ENCODE measurements at places on chromosomes 12 and 14.
A peak's percentile ranks its signal among the peaks of the same experiment; 100 is the strongest.

- DNase-seq, result no peak
Observed at GRCh38 chr12:106764220-106764619, 10.3 kb upstream of the RIC8B start.

DNA sequence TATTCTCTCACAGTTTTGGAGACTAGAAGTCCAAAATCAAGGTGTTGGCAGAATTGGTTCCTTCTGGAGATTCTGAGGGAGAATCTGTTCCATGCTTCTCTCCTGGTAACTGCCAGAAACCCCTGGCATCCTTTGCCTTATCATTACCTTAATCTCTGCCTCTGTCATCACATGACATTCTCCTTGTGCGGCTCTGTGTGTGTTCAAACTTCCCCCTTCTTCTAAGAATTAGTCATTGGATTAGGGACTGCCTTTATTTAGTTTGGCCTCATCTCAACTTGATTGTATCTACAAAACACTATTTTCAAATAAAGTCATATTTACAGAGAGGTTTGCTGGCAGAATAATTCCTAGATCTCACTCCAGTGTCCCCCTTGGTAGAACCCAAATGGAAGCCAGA lies 68.9 kb downstream of the ZNF641 start:
- no peak for DNase-seq

- DNase-seq, result no peak
Observed at GRCh38 chr14:71550367-71550766, 381.9 kb upstream of the RGS6 start.

- DNase-seq, result no peak
Observed at GRCh38 chr12:19035536-19035935, 94.0 kb upstream of the PLEKHA5 start.

- DNase-seq, result no peak
Observed at GRCh38 chr12:14853961-14854360, 10.6 kb upstream of the ART4 start.

GRCh38 chr12:31370531-31371255 lies 44.7 kb upstream of the SINHCAF start:
- DNase-seq, result no peak

DNA sequence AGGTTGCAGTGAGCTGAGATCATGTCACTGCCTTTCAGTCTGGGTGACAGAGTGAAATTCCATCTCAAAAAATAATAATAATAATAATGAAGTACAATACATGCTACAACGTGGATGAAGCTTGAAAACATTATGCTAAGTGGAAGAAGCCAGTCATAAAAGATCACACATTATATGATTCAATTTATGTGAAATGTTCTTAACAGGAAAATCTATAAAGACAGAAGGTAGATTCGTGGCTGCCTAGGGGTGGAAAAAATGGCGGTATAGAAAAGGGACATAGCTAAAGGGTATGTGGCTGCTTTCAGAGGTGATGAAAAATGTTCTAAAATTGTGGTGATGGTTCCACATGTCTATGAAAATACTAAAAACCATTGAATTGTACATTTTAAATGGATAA lies 41.0 kb upstream of the AMIGO2 start:
- DNase-seq, result no peak

GRCh38 chr12:107798580-107798979 lies 24.1 kb downstream of the ASCL4 start:
- DNase-seq, result no peak

DNA sequence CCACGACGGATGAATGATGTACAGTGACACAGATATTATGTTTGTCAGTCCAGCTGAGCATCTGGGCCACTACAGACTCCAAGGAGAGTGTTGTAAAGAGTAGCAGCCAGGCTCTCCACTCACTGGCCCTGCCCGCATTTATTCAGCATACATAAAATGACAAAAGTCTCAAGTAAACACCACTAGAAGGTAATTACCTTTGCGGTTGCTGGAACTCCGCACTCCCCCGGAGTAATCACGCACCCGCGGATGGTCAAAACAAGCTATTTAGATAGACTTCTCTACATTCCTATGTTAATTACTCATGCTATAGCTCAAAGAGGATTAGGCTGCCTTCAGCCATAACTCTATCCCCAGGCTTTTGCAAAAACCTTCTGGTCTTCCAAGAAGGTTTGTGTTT lies 18.8 kb upstream of the STRAP start:
- no peak for DNase-seq

GRCh38 chr14:104665657-104666522 lies 23.5 kb upstream of the INF2 start:
- peak; percentile 31 for DNase-seq

GRCh38 chr12:92593734-92594402 lies 108.9 kb upstream of the PLEKHG7 start:
- peak; percentile 61 for DNase-seq

DNA sequence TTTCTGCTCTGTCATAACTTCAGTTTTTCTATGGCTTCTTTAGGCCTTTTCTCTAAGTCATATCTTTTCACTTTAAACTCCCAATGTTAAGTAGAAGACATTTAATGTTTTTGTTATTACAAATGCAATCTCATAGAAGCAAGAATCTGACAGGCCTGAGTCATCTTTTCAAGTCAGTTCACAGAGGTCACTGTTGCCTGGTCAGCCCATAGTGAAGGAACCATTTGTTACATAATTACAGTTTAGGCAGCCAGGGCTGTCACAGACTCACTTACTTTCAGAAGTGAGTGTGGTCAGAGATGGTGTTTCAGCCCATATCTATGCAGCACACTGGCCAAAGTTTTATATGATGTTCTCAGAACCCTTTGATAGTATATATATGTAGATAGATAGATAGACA lies 46.5 kb downstream of the CCER1 start:
- DNase-seq, result no peak

GRCh38 chr12:9810671-9811070 lies 16.6 kb upstream of the KLRF1 start:
- no peak for DNase-seq

DNA sequence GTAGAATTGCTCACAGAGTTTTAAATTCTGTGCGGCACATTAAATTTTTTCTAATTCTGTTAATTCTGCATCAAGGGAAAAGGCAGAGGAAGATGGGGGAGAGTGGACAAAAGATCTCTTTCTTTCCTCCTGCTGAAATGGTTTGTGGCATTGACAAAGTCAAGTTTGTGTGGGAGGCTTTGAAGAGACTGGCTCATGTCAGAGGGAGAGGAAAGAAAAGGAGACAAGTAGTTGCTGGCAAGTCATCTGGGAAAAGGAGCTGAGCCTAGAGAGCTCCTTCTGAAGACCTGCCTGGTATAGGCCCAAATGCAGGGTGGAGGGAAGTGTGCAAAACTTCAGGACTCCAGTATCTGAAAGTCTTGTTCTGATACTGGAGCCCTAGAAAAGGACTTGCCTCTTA lies 36.3 kb downstream of the TTLL5 start:
- DNase-seq, result no peak

DNA sequence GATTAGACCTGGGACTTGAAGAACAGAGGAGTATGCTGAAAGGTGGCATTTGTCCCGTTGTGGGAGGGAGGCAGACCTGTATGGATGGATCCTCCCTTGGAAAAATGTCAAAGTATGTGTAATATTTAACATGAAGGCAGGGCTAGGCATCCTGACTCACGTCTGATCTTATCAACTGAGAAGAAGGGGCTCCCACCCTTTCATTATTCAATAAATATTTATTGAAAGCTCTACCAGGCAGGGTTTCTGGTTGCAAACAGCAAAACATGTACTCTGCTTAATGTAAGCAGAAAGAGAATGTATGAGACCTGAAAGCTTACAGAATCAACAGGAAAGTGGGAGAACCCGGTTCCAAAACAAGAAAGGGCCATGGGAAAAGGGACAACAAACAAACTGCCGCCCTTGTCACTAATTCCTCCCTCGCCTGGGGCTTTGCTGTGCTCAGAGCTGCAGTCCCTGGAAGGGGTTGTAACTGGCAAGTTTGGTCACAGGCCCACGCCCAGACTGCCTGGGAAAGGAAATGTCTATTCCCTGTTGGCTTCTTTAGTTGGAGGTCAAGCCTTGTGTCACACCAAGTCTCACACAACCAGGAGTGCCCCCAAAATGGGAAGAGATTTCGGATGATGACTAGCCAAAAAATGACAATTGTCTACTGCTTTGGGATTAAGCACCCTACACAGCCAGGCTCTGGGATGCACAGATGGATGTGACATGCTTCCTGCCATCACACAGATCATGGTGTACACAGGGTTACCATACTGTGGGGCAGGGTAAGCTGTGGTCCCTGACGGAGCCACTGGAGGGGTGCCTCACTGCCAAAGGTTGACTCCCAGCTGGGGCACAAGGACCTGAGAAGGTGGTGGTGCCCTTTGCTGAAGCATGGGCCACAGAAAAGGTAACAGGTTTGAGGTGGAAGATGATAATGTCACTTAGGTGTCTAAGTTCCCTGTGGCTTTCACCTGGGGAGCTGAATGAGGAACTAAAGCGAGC lies 36.8 kb downstream of the RAB35 start:
- DNase-seq, result no peak

DNA sequence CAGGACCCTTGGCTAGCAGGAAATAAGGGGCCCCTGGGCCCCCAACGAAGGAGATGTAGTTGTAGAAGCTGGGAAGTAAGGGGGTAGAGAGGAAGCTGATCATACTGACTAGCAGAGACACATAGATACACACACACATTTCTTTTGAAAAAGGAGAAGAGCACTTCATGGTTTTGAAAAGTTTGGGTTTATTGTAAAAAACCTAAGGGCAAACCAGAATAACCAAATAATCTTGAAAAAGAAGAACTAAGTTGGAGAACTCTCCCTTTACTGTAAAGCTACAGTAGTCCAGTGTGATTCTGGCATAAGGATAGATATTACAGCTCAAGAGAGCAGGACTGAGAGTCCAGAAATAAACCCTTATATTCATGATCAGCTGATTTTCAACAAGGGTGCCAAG lies 5.8 kb upstream of the HCAR3 start:
- no peak for DNase-seq

DNA sequence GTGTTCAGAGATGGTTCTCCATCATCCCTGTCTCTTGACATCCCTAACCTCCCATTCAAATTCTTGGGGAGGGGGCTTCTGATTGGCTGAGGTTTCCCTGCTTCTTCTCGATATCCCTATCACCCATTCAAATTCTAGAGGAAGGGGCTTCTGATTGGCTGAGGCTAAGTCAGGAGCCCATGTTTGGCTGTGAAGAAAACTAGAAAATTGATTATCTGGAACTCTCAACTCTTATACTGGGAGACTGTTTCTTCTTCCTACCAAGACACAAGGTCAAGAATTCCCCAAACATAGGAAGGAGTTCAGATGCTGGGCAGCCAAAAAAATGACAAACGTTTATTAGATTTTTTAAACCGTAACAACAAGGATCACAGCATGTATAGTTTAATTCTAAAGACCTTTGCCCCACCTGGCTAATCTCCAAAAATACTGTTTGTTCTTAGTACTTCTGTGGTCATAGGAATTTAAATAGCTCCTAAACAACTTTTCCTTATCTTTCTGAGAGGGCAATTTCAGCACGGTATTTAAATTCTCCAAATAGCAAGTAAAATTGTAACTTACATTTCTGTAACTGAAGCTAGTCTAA lies 26.4 kb downstream of the SPIC start:
- no peak for DNase-seq

- DNase-seq, result no peak
Observed at GRCh38 chr14:76467711-76468155, 91.8 kb downstream of the ESRRB start.

- DNase-seq, result no peak
Observed at GRCh38 chr14:80930836-80931389, 10.6 kb downstream of the CEP128 start.
